Activated CD8-positive, alpha-beta memory T cell treated with anti-CD3 and anti-CD28 coated beads, Interleukin-2, amount 10 ng/mL, durations not matched to agents 7 days and 5 days (primary cell): ENCODE measurements at places on chromosomes 1 and 21. TPM values are rescaled to one million over a fixed set of nuclear protein-coding genes. Genes with fewer than 3 reads are reported as not detected.

Gene C1QA
- not detected for total RNA-seq

Gene ITLN2
- total RNA-seq: not detected

Gene TNFRSF4
- total RNA-seq: 8.1 TPM

Gene SPATA21
- total RNA-seq: not detected

Gene CA6
- total RNA-seq: 10.1 TPM

Gene OLFML2B
- not detected for total RNA-seq

Gene TSPEAR
- total RNA-seq: not detected

Gene RNU1-4
- total RNA-seq: 3,744 TPM

Gene LRRC8C
- total RNA-seq: 44.3 TPM

Gene FALEC
- not detected for total RNA-seq

Gene B3GALT2
- total RNA-seq: 2.5 TPM

Gene RGS1
- total RNA-seq: 35.7 TPM

DNA sequence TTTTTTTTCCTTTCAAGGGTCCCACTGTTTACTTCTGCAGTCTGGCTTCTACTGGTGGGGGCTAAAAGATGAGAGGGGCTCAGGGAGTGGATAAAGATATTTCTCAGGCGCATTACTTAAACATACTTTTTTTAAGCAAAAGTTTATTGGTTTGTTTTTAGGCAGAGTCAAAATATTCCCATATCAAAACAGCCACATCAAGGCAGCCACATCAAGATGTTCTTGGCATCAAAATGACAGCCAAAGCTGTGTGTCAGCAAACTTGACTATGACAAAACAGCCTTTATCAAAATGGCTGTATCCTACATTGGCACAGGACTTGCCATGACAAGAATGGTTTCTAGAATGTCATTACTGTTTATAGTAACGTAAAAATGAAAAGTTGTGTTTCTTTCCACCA is 22.1 kb upstream of the RASAL2 start:
- DNase-seq: no peak

DNA sequence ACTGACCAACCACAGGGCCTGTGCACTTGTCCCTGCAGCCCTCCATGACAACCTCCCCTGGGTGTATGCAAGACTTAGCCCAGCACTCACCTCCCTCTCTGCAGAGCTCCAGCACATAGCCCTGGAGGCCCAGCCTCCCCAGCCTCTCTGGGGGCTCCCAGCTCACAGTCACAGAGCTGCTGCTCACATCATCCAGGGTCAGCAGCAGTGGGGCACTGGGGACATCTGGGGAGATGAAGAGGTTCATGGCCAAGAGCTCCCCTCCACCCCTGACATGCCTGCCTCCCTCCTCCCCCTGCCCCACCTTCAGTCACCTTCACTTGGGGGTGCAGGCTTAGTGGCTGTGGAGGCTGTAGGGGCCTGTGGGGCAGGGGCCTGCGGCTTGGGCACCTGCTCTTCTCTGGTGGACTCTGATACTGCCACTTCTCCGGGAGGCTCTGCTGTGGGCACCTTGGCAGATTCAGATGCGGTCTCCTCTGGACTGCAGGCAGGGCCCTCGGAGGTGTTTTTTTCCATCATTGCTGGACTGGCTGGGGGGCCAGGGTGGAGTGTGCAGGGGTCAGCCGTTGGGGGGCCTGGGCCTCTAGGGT is at the start of gene MYBPH:
Gene MYBPH, minus strand, starts transcription at position 590 of the 590 bp plus-strand sequence. Its CDS starts 71 bp downstream, at position 519.
- no peak for DNase-seq

DNA sequence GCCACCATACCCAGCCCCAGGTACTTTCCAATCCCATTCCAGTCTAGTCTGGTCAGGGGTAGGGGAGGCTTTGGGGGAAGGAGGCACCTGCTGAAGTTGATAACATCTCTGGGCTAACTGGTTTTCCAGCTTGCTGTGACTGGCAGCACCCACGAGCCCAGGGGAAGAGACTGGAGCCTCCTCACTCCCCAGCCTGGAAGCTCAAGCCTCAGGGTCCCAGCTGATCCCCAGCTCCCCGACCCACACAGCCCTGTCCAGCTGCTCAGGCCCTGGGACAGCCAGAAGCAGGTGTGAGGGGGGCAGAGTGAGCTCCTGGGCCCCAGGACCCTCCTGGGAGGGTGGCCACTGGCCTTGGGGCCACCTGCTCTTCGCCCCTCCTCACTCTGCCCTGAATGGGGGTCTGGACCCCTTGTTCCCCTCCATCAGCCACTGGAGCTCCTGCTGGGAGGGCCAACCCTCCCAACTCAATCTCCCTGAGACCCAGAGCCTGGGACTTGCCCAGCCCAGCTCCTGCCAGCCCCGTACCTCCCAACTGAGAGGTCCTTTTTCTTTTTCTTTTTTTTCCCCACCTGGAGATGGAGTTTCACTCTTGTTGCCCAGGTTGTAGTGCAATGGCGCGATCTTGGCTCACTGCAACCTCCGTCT is 23.5 kb upstream of the RNU1-4 start:
- DNase-seq: no peak

DNA sequence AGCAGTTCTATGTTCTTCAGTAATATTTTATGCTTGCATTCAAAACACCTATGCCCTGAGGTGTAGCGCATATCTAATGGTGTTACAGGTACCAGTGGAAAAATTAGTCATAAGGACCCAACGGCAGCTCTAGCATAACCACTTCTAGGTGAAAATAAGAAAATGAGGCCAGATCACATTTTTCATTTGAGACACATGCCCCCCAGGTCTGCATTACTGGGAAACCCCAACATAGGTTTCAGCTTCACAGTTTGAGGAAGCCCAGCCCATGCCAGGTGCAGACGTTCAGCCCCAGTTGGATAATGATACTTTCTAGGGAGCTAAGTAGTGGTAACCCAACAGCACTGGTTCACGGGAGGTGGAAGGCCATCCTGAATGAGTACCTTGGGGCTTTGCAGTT is 129.8 kb downstream of the CNIH3 start:
- DNase-seq: no peak

DNA sequence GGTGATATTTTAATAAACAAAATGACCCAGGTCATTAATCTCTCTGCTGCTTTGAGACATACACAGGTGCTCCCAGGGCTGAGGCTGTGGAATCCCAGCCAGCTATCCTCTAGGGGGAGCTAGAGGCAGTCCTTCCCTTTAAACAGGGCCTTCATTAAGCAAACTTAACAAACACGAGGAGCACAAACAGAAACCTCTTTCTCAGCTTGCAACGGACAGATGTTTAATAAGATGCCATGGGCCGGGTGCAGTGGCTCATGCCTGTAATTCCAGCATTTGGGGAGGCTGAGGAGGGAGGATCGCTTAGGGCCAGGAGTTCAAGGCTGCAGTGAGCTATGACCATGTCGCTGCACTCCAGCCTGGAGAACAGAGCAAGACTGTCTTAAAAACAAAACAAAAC is 106.7 kb downstream of the HIVEP3 start:
- DNase-seq: peak; percentile 80

DNA sequence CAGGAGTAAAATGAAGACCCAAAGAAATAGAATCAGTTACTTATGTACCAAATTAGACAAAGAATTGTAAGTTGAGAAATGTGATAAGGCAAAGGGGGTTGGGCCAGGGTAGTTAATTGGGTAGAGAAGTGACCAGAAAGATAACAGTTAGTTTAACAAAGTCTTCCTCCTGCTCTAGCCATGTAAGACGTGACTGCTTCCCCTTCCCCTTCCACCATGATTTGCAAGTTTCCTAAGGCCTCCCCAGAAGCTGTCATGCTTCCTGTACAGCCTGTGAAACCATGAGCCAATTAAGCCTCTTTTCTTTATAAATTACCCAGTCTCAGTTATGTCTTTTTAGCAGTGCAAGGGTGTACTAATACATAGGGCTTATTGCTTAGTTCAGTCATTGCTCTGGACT is 142.0 kb upstream of the PDE4B start:
- no peak for DNase-seq

DNA sequence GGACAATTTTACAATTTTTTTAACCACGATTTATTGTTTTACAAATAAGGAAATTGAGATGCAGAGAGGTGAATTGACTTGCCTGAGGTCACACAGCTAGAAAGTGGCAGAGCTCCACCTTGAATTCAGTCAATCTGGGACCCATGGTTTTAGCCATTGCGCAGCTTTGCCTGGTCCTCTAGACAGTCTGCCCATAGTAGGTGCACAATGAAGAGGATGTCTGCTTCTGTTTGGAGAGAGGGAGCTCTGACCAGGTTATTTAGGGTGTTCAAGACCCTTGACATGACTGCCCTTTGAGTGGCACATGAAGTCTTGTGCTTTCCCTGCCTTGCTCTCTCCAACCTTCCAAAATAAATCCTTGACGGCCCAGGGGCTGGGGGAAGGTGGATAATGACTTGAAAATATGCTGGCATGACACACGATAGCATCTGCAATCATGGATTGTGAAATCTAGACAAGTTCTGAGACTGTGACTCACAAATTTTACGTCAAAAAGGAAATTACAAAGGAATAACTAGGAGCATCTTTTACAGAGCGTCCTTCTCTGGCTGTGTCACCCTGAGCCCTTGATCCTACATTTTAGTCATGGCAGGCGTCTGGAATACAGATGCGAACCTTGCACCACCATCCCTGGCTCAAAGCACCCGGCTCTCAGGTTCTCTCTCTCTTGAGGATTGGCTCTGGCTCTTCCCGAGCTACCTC is 26.2 kb upstream of the ID3 start:
- no peak for DNase-seq

DNA sequence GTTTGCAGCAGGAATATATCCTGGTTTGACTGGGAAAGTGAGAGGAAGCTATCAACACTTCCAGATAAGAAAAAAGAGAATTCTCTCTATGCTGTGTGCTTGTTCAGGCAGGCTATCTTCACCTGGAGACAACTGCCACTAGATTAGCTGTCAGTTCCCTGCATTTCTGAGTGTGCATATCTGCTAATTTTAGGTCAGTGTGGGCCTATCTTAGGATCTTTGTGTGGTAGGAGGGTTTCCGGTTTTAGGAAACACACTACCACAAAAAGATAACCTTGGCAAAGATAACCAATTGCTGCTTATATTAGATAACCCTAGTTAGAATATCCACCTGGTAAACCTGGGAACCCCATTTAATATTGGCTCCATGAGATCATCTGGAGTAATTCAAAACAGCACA is 22.5 kb upstream of the GBP5 start:
- no peak for DNase-seq

DNA sequence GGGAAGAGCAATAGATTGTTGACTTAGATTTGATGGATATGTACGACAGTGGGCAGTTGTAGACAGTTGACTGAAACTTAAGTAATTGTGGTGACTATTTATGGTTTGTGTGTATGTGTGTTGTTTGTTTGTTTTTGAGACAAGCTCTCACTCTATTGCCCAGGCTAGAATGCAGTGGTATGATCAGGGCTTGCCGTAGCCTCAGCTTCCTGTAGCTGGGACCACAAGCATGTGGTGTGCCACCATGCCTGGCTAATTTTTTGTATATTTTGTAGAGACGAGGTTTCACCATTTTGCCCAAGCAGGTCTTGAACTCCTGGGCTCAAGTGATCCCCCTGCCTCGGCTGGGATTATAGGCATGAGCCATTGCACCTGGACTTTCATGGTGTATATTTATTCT is 9.8 kb downstream of the SDHC start:
- peak; percentile 73 for DNase-seq

GRCh38 chr1:45016090-45016697 is 4.1 kb downstream of the UROD start:
- DNase-seq: peak; percentile 22

- no peak for DNase-seq
Observed at GRCh38 chr1:68827261-68827660, 330.4 kb upstream of the DEPDC1 start.

- peak; percentile 83 for DNase-seq
Observed at GRCh38 chr1:221439008-221439746, 302.7 kb downstream of the DUSP10 start.

DNA sequence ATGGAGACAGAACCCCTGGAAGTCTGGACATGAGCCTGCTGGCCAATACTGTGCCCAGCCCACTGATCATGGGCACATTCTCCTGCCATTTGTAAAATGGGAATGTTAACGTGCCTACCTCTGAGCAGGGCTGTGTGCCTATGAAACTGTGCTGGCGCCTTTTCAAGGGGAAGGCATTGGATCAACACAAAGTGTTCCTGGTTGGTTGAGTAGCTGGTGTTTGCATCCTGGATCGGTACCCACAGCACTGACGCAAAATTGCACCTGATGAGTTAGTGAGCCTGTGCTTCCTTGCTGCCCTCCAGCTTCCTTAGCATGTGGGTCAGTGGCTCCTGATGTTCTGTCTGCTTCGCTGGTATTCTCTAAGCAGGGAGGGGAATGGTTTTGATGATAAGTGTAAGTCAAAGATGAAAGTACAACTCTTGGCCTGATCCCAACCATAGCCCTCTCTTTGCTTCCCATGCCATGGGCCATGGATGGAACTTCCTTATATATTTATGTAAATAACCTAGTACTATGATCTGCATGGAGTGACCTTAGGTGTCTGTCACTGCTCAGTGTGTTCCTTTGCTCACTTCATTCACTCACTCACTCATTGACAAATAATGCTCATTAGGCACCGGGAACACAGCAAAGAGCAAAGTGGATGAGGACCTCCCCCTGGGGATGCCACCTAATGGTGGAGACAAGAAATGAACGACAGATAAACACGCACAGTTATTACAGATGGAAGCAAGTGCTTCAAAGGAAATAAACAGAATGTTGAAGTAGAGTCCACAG is 22.7 kb downstream of the MAB21L3 start:
- DNase-seq: peak; percentile 25

DNA sequence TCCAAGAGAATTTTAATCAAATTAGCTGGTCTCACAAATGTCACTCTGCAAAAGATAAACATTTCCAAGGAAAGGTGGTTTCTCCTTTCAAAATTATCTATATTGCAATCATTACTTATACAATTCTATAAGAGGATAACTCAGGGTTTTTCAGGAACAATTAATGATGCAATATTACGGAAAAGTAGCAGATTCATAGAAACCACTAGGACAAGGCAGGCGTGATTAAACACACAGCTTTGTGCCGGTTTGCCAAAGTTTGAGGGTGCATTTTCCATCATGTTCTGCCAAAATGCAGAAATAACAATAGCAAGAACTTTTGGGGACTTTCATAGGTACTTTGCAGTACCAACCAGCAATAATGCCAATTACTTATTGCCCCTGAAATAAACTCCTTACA is 605 bp downstream of the TNFRSF9 start:
- no peak for DNase-seq

- no peak for DNase-seq
Observed at GRCh38 chr1:18901147-18901951, 1.0 kb downstream of the ALDH4A1 start.

- DNase-seq: peak; percentile 43
Observed at GRCh38 chr1:21622466-21623315, 46.5 kb downstream of the RAP1GAP start.

- DNase-seq: no peak
Observed at GRCh38 chr1:157878059-157878458, 36.5 kb upstream of the CD5L start.

- peak; percentile 12 for DNase-seq
Observed at GRCh38 chr1:5576011-5576672, 416.1 kb downstream of the NPHP4 start.

DNA sequence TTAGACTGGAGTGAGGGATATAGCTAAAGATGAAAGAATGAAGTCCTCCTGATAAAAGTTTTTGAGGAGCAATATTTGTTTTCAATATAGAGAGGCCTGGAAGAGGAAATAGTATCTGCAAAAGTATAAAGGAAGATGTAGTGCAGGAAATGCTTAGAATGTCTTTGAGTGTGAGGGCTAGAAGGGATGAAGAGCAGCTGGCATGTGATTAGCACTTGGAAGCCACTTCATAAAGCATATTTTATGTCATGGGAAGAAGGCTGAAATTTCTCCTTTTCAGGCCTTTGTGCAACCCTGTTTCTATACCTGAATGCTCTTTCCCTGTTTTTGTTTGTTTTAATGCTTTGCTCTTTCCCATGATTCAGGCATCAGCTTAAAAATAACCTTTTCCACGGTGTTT is 323.3 kb upstream of the DEPDC1 start:
- no peak for DNase-seq

GRCh38 chr1:110786802-110787327 is 86.1 kb upstream of the CD53 start:
- no peak for DNase-seq

GRCh38 chr1:151871284-151872030 is 17.9 kb upstream of the THEM5 start:
- DNase-seq: no peak
